Subcutaneous preadipocyte (primary cell): ENCODE measurements at places on chromosomes 12 and 14. TPM values are rescaled to one million over a fixed set of nuclear protein-coding genes. Genes with fewer than 3 reads are reported as not detected.

KLHL33 gene
- under 0.01 and 0.20 TPM in 2 replicates for total RNA-seq

BCDIN3D gene
- total RNA-seq: 2.9 and 3.3 TPM in 2 replicates

GYS2 gene
- total RNA-seq: not detected in 2 replicates

TOMM20L gene
- not detected in 2 replicates for total RNA-seq

KRT5 gene
- 0.20 TPM in 1 of 2 replicates, not detected in the other for total RNA-seq

ABCC9 gene
- 5.9 and 12.5 TPM in 2 replicates for total RNA-seq

GPRC5D gene
- not detected in 2 replicates for total RNA-seq

AKAP3 gene
- 1.1 and 1.2 TPM in 2 replicates for total RNA-seq

EIF2S3B gene
- 1.6 and 6.2 TPM in 2 replicates for total RNA-seq

KRT72 gene
- not detected in 2 replicates for total RNA-seq

SLC25A47 gene
- total RNA-seq: not detected in 2 replicates

SYNJ2BP gene
- 12.5 and 16.2 TPM in 2 replicates for total RNA-seq

PTPN21 gene
- 4.8 and 7.8 TPM in 2 replicates for total RNA-seq

UNC79 gene
- under 0.01 TPM in 2 replicates for total RNA-seq

NKX2-1 gene
- total RNA-seq: not detected in 2 replicates

PLD4 gene
- total RNA-seq: under 0.01 TPM in 2 replicates

TEX52 gene
- total RNA-seq: not detected in 2 replicates

CFAP54 gene
- total RNA-seq: 1.1 and 1.4 TPM in 2 replicates

FGD6 gene
- total RNA-seq: 3.3 and 10.4 TPM in 2 replicates

PAH gene
- total RNA-seq: not detected in 2 replicates

NOP9 gene
- total RNA-seq: 19.1 and 27.2 TPM in 2 replicates

MARK3 gene
- total RNA-seq: 70.5 and 100 TPM in 2 replicates

ZFP36L1 gene
- 37.8 and 46.7 TPM in 2 replicates for total RNA-seq

RD3L gene
- total RNA-seq: not detected in 2 replicates

FOXG1 gene
- total RNA-seq: under 0.01 and 0.20 TPM in 2 replicates

RASSF8 gene
- 69.4 and 118 TPM in 2 replicates for total RNA-seq

OLR1 gene
- total RNA-seq: not detected in 2 replicates

OR4K17 gene
- not detected in 2 replicates for total RNA-seq

NANOG gene
- total RNA-seq: not detected in 2 replicates

REC8 gene
- 1.8 TPM in 2 replicates for total RNA-seq

MYH6 gene
- not detected in 2 replicates for total RNA-seq

PLA2G1B gene
- not detected in 2 replicates for total RNA-seq

NRL gene
- 0.78 and 1.1 TPM in 2 replicates for total RNA-seq

SLC25A21 gene
- total RNA-seq: 0.39 and 1.1 TPM in 2 replicates

TAS2R9 gene
- 0.20 TPM in 1 of 2 replicates, not detected in the other for total RNA-seq

B3GNT4 gene
- under 0.01 and 0.20 TPM in 2 replicates for total RNA-seq

CDH24 gene
- total RNA-seq: 2.2 and 3.3 TPM in 2 replicates

NEUROD4 gene
- total RNA-seq: not detected in 2 replicates

OAS1 gene
- 2.5 and 4.4 TPM in 2 replicates for total RNA-seq

TIGAR gene
- 5.5 and 9.0 TPM in 2 replicates for total RNA-seq

DHRS2 gene
- 0.37 and 0.39 TPM in 2 replicates for total RNA-seq

RFX4 gene
- not detected in 2 replicates for total RNA-seq

INSM2 gene
- not detected in 2 replicates for total RNA-seq

ZDHHC22 gene
- not detected in 2 replicates for total RNA-seq

ADAMTS20 gene
- not detected in 2 replicates for total RNA-seq

PCNX1 gene
- total RNA-seq: 32.0 and 41.4 TPM in 2 replicates

CLEC4A gene
- total RNA-seq: 0.78 TPM in 1 of 2 replicates, not detected in the other

TAC3 gene
- not detected in 2 replicates for total RNA-seq

TBX5 gene
- 2.6 and 6.5 TPM in 2 replicates for total RNA-seq

GCH1 gene
- total RNA-seq: 0.73 and 1.2 TPM in 2 replicates

TUNAR gene
- total RNA-seq: under 0.01 TPM in 1 of 2 replicates, not detected in the other

PIWIL1 gene
- not detected in 2 replicates for total RNA-seq

COX8C gene
- not detected in 2 replicates for total RNA-seq

BEGAIN gene
- 0.73 and 1.2 TPM in 2 replicates for total RNA-seq

LGR5 gene
- total RNA-seq: not detected in 2 replicates

HCAR1 gene
- 1.1 and 2.2 TPM in 2 replicates for total RNA-seq
